ENCODE measurements at places on chromosomes 6 and 20.

GRCh38 chr20:1494436-1494835 is 3.2 kb upstream of the SIRPB2 start:
- no peak for DNase-seq

- no peak for DNase-seq
Observed at GRCh38 chr6:167125410-167125809, 2.5 kb downstream of the CCR6 start.

- DNase-seq = no peak
Observed at GRCh38 chr6:17101422-17102257, at the start of gene STMND1. TSS of gene STMND1 (plus strand) at chr6:17102050. CDS start at chr6:17102258, 208 bp downstream.

DNA sequence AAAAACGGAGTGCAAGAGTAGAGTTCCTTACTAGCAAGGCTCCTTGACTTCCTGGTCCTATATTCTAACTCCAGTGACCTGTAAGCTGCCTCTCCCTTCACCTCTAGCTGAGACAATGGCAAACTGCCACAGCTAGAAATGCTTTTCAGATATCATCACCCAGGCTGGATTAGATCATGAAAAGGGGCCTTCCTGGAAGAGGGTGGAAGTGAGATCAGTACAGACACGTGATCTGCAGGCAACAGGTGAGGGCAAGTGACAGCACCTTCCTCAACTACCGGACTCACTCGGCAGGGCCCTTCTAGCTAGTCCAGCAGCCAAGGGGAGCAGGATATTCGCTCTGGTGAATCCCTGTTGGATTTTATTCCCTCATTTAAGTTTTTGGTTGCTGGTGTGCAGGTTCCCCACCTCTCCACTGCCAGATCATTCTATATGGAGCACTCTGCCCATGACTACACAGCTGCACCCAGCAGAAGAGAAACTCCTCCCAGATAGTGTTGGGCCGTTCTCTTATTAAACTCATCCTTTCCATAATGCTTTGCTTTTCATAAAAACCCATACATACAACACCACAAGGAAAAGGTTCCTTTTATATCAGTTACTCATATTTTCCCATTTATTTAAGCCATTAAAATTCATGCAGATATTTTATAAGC is 26.4 kb upstream of the FAM83C start:
- no peak for DNase-seq

GRCh38 chr6:170182781-170183120 is 108.1 kb downstream of the DLL1 start:
- no peak for DNase-seq

- no peak for DNase-seq
Observed at GRCh38 chr20:10260316-10260715, 41.7 kb downstream of the SNAP25 start.

GRCh38 chr20:53146201-53146891 is 174.2 kb downstream of the TSHZ2 start:
- peak; percentile 33 for DNase-seq

DNA sequence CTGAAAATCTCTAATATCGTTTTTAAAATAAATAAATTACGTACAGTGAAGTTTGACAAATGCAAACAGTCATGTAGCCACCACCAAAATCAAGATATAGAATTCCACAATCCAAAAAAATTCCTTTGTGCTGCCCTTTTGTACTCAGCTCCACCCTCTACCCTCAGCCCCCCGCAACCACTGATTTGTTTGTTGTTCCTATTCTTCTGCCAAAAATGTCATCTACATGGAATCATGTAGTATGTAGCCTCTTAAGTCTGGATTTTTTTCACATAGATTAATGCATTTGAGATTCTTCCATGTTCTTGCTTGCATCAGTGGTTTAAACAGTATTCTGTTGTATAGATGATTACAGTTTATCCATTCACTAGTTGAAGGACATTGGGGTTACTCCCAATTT is 8.5 kb upstream of the REPS1 start:
- DNase-seq = no peak

GRCh38 chr20:38769376-38770295 is 21.4 kb downstream of the ACTR5 start:
- DNase-seq = no peak

DNA sequence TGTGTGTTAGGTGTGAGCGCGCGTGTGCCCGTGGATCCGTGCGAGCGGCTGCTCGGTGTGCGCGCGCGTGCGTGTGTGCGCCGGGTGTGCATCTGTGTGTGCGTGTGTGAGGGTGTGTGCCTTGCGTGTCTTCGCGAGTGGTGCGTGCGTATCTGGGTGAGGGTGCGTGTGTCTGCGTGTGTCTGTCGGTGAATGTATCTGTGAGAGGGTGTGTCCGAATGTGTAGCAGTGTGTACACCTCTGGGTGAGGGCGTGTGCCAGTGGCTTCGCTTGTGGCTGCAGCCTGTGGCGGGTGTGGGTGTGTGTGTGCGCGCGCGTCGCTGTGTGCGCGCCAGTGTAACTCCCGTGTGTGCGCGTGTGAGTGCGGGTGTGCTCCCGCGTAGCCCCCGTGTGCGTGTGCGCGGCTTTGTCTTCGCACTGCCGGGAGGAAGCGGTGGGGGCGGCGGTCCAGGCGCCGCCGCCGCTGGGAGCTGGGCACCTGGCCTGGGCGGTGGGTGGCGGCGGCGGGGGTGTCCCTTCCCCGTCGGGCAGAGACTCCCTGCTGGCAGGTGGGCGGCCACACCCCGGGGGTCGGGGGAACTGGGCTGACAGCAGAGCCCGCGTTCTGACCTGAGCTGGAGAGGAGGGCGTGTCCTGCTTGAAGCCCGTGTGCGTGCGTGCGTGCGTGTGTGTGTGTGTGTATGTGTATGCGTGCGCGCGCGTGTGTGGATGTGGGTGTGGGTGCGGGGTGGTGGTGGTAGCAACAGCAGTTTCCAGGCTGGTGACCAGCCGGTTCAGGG is 61.3 kb upstream of the EPB41L1 start:
- no peak for DNase-seq

DNA sequence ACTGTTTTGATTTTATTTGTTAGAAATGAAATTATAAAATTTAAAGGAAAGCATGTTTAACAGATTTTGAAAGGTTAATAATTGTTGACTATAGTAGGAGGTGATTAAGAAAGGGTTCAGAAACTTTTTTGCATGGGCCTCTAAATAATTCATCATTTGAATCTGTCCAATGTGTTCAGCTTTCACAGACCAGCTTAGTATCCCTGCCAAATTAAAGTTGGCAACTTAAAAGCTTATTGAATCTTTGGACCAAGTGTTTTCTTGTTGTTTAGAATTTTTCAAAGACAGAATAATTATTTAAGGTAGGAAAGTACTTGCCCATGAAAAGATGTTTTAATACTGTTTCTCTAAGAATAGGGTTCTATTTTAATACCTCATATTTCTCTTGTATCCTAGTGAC is 466.0 kb downstream of the GJA1 start:
- no peak for DNase-seq

DNA sequence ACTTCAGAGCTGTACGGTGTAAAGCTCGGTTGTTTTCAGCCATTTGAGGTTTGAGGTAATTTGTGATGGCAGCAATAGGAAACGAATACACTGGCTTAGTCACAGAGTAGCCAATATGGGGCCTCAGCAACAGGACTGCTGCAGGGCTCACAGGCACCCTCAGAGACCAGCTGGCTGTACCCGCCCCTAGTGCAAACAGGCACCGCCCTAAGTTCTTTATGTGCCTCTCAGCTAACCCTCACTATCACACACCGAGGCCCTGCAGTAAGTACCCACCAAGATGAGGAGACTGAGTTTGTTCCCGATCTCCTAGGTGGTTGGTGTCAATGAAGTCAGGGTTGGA is 11.2 kb upstream of the SERPINB9 start:
- no peak for DNase-seq

DNA sequence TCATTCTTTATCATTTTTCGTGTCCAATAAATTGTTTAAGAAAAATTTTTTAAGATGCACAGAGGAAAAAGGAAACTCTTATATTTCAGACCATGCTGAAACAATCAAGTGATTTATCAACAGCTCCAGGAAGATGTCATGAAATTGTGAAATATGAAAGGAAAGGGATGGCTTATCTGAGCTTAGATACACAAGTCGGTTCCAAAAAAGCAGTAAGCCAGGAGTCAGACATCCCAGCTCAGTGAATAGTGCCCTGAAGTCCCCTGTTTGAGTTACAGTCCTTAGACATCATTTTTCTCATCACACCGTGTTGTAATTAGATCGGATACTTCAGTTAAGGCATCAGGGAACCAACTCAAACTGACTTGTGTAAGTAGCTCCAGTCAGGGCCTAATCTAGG is 91.0 kb upstream of the SSTR4 start:
- DNase-seq = no peak

DNA sequence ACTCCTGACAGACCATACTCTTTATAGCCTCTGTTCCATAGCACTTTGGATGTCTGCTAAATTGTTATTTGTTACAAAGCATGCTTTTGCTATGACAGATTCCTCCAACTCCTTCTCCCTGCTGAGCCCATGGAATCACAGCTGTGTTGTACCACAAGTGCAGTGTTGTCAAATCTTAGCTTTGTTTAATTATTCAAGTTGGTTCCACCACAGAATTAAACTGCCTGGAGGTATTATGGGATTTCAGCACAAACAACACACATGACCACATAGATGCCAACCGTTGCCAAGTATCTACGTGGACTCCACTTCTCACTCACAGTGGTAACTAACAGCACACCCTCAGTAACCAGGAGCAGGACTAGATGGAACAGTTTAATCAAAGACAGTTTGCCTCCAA is 32.7 kb upstream of the MARCKS start:
- DNase-seq = no peak

All from stimulated activated CD4-positive, alpha-beta T cell treated with anti-CD3 and anti-CD28 coated beads, Interleukin-1b, Interleukin-23, amount 100 ng/mL, for 24 hours (primary cell).